ENCODE measurements at places on chromosomes 1 and 21.

DNA sequence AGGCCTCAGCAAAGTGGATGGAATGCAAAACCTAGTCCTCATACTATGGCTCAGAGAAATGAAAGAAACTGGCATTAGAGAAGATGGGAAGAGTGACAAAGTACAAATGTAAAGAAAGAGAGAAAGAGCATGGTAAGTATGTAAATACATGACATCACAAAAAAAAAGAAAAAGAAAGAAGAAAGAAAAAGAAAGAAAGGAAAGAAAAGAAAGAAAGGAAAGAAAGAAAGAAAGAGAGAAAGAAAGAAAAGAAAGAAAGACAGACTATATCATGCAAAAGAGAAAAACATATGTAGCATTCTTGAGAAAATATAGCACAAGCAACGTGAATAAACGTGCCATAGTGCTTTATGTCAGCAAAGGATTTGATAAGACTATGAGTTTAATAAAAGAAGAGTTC lies 76.1 kb upstream of the CACHD1 start:
- no peak for DNase-seq

- DNase-seq = no peak
These were observed 624 bp downstream of the RIPK4 start for GRCh38 chr21:41765973-41766882.

GRCh38 chr1:182355723-182356098 lies 35.9 kb downstream of the GLUL start:
- DNase-seq = no peak

DNA sequence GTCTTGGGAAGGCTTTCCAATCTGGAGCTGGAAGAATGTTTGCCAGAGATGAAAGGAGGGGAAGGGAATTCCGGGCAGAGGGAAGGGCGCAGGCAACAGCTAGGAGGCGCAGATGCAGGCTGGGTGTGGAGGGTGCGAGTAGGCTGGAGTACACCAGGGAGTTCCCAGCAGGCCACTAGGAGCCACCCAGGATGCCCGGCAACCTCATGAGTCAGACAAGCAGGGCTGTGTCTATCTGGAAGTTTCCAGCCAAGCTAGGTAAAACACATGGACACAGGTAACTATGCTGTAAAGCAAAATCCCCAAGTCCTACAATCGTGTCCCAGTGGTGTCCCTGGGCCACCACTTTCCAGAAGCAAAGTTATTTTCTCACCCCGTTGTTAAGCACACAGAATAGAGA lies 990 bp upstream of the NBL1 start:
- no peak for DNase-seq

DNA sequence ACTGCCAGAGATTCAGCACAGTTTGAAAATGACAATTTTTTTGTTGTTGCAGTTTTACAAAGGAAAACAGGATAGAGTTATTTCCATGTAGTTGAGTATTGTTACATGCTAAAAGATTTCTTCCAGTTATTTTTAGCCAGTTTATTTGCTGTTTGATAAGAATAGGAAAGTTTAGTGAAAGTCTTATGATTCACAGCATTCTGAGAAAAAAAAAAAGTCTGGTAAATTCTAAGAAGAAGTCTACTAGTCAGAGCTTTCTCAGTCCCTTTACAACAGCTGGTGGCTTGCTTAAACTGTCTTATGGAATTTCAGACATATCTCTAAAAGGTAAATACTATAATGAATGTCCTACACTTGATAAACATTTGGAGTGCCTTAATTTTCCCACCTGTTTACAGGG lies 341.7 kb downstream of the DSCAM start:
- DNase-seq = no peak

- DNase-seq = peak; percentile 98
These were observed 2.8 kb upstream of the PHC2 start for GRCh38 chr1:33433509-33434362.

DNA sequence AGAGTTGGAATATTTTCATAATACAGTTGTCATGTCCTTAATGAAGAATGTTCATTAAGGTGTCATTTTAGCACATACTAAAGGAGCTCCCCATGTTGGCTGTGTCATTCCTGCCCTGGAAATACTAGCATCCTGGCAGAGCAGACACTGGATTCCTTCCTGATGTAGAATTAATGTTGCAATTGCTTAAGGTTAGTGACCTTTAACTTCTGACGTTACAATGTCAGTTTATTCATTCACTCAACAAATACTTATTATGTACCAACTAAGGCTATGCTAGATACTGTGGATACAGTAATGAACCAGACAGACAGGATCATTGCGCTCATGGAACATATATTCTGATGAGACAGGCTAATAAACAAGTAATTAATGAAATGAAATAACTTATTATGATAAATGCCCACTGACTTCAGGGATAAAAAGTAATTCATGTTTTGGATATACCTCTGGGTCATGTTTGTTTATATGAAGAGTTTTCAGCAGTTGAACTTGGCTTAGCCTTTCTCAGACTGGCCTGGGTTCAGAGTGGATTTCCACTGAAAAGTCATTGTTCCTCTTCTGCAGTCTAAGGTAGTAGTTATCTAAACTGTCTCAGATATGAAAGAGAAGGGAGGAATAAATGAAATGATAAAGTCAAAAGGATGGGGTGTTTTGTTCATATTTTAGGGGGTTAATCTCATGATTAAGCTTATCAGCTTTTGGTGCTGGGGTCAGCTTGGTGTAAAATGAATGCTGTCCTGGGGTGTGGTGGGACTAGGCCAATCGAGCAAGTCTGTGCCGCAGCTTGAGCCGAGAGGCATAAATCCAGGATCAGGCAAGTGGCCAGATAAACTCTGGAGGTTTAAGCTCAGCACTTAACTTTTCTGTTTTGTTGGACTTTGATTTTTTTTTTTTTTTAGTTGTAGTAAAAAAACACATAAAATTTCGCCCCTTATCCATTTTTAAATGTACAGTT lies 43.3 kb upstream of the KCNQ4 start:
- DNase-seq = no peak

DNA sequence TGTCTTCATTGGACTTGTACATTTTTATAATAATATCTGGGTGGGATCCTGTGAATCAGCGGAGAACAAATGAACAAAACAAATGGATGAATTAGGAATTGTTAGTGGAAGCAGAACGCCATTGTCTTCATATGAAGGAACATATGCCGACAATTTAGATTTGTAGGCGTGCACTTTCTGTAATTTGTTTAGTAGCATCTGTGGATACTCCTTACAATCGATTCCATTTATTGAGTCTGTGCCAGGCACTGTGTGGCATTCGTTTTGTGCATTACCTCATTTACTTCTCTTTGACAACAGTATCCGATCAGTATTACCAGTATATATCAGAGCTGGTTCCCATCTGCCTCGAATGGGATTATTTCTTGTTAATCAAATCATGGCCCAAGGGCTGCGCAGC lies 61.9 kb downstream of the PRDM2 start:
- DNase-seq = no peak

- peak; percentile 57 for DNase-seq
These were observed 136.0 kb downstream of the HLX start for GRCh38 chr1:221015159-221015790.

DNA sequence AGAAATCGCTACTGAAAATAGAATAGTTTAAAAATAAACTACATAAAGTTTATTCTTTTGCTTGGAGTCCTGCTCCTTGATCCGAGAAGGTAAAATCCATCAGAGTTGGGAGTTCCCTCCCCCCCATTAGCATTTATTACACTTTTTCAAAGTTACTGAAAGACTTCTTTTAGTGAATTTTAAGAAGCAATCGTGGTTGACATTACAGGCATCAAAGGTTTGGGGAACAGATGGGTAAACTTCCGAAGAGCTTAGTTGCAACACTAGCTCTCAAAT lies 31.0 kb upstream of the NFIA start:
- DNase-seq = no peak

GRCh38 chr1:108811611-108812010 lies 45.3 kb downstream of the AKNAD1 start:
- DNase-seq = no peak

DNA sequence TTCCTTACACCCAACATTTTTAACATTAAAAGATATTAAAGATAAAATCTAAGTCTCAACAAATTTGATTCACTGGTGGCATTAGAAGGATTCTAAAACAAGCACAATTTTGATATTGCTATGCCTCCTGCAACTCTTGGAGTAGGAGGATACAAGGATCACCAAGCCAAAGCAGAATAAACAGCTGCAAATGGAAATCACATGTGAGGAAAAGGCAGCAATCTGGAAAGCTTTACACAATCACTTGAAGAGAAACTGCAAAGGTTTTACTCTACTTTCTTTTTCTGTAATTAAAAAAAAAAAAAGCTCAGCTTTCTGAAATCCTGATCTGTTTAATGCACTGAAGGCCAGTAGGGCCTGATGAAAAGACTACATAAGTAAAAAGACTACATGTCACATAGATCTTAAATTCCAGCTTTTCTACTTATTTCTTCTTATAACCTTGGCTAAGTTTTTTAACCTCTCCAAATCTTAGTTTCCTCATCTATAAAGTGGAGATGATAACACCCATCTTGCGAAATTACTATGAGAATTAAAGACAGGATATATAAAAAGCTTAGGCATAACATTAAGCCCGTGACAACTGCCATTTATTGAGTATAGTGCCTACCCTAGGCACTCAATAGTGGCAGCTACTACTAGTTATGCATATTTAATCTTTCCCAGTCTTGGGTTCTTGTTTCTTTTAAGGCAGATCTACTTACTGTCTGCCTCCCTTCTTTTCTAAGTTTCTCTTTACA lies 73.5 kb downstream of the EPS15 start:
- peak; percentile 10 for DNase-seq

- no peak for DNase-seq
These were observed 25.5 kb downstream of the FBXO2 start for GRCh38 chr1:11628767-11629166.

- DNase-seq = no peak
These were observed 16.5 kb downstream of the ATF3 start for GRCh38 chr1:212624976-212625501.

DNA sequence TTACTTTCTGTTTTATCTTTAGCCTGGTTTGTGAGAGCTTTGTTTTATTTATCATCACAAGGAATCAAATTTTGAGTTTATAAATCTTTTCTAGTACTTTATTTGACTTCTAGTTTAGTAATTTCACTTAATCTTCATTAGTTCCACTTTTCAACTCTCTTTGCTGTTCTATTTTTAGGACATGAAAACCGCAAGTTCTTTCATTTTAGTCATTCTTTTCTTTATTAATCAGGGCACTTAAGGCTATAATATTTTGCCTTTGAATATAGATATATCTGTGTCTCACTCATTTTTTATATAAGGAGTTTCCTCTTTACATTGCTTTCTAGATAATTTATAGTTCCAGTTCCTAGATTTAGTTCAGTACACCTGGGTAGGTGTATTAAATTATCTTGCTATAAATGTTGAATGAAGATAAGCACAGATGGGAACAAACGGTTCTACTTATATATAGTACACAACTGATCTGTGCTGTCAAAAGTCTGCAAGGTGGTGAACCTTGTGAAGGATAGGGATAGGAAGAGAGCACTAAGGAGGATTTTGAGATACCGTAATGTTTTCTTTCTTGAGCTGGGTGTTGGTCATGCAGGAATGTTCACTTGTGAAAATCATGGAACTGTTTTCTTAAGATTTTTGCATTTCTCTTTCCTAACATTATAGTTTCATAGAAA lies 402.3 kb downstream of the RYR2 start:
- DNase-seq = no peak

- DNase-seq = no peak
These were observed 5.0 kb downstream of the GAS5 start for GRCh38 chr1:173862769-173863223.

GRCh38 chr1:118321840-118322239 lies 136.8 kb upstream of the SPAG17 start:
- DNase-seq = no peak

DNA sequence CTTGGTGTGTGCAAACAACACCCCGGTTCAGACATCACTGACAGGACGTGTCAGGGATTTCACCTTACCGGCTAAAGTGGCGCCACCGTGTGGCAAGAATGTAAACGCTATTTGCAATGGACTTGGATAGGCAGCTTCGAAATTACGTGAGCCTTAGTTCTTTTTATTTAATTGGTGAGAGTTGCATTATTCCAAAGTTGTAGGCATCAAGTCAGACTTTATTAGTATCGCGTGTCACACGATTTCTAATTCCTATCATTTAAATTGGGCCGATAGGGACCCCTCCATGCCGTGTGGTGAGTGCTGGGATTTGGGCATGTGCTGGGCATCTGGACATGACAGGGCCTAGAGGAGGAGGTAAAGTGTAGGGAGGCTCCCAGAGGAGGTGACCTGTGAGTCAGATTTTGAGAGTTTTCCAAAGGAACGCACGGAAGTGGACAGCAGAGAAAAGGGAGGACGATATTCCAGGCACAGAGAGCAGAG lies 14.5 kb upstream of the CPT2 start:
- peak; percentile 80 for DNase-seq

- no peak for DNase-seq
These were observed 21.0 kb upstream of the APP start for GRCh38 chr21:26191609-26192008.

DNA sequence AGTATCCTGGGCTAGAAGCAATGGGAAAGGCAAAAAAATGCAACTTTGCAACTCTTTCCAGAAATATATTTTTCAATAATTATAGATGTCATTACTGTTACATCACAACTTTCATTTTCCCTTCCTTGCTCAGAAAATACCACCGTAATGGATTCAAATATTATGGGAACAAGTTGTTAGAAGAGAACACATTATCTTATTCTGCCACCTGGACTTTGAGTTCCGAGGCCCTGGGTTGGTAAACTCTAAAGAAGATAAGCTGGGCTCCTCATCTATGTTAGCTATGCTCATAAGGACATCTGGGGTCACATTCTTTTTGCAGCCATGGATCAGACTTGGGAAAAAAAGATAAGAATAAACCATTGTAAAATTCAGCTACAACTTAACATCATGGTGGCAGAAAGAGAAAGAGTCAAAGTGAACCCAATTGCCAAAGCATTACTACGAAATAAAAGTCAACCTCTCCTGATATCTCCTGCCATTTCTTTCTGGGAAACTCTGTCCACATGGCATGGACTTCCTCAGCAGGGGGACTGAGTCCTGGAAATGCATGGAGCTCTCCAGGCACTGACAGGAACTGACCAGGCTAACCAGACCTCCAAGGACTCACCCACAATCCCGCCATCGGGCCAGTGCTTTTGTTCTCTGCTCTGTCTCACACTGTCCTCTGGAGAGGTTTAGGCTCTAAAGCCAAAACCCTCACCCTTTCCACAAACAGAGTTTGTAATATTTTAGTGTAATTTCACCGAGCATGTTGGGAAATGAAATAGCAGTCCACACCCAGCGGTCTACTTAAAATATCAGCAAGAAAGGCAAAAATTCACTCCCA lies 499.1 kb upstream of the RUNX1 start:
- no peak for DNase-seq

- DNase-seq = no peak
These were observed 733.3 kb downstream of the PTPRU start for GRCh38 chr1:29969576-29969975.

Measured in inflammatory macrophage treated with lipopolysaccharide for 4 hours (primary cell).